ENCODE measurements at places on chromosomes 11 and 22.

- DNase-seq = no peak
Measured at GRCh38 chr11:116730241-116730561, 42.6 kb downstream of the BUD13 start.

GRCh38 chr11:115625502-115625901 lies 121.3 kb upstream of the CADM1 start:
- no peak for DNase-seq

DNA sequence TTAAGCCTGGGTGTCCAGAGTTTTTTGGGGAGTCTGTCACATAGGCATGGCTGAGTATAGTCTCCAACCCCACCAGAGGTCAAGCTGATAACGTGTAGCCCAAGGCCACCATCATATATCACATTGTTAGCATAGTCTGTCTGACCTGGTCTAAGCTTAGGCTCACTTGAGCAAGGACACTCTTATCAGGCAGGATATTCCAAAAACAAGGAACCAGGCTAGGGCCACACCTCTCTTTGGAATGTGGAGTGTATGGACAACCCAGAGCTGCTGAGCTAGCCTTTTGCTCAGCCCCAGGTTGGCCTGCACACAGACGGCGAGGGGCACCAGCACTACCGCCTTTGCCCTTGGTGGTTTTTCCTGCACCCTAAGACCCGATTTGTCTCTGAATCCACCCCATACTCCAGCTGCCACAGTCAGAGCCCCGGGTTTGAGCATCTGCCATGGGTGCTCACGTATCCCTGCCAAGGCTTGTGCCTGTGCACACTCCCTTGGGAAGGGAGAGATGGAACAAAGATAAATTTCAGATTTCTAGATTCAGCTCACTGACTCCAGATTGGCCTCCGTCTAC lies 7.2 kb downstream of the SNAP29 start:
- DNase-seq = no peak

DNA sequence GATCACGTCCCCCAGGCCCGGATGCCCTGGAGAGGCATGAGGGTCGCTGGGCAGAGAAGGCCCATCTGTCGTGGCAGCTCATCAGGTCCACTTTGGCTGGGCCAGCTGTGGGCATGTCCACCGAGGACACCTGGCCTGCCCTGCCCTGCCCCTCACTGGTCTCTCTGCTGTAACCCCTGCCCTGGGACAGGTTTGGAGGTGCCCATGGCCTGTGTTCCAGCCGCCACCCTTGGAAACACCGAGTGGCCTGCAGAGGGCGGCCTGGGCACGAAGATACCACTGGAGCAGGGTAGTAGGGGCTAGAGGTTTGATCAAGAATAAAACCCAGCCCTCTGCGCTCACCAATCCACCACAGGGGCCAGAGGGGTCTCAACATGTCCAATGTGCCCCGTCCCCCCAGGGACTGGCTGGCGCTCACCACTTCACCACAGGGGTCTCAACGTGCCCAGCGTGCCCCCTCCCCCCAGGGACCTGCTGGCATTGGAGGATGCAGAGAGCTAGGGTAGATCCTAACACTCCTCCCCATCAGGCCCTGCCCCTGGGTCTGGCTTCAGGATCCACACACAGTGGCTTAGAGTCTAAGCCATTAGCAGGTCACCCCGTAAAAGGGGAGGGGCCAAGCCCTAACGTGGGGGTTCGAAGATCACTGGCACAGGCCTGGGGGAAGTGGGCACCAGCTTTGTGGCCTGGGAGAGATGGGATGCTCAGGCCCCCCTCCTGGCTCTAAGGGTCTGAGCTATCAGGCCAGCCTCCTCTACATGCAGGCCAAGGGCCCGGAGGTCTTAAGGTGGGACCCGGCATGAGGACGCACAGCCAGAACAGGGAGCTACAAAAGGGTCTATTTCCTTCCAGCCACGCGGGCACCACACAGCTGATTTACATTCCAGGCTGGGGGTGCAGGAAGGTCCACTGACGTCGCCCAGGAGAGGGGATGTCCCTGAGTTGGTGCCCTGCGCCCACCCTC lies 1.3 kb upstream of the HDAC10 start:
- peak; percentile 67 for DNase-seq

DNA sequence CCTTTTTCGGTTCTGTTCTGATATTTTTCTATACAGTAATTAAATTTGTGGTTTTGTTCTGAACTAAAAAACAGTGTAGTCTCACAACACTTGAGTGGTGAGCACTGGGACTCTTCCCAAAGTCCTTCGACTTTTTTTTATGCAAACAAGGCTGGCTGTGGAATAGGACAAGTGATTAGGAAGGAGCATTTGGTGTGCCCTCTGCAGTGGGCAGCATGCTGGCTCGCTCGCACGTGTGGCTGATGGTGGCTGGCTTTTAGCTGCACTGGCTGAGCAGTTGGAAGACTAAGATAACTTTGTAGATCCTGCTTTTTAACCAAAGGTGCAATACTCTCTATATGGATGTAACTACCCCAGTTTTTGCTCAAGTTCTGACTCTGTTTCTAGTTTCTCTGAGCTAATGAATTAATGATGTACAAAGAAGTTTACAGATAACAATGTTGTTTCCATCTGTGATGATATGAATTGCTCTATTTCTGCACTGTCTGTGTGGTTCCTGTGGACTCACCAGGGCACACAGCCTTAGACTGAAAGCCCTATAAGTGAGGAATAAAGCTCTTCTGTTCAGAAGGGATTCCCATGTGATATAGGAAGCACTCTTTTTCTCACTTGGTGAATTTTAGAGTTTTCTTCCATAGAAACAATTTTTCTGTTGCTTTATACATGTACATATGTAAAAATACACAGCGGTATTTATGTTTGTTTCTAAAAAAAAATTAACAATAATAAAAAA lies 143.1 kb upstream of the RASSF10 start:
- no peak for DNase-seq

DNA sequence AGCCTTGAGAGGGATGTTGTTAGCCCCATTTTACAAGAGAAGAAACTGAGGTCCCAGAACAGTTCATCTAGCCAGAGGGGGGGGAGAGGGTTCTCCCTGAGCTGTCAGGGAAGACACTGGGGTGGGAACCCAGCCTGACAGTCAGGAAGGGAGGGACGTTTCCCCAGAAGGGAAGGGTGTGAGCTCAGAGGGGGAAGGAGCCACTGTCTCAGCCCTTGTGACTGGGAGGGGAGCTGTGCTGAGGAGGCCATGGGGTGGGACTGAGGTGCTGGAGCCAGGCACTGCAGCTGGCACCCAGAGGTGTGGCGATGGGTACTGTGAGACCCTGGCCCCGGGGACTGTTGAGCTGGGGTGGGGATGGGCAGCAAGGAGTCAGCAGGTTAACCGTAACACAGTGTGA lies 35.7 kb downstream of the DAGLA start:
- no peak for DNase-seq

GRCh38 chr11:77170107-77170506 lies 42.1 kb downstream of the MYO7A start:
- DNase-seq = no peak

GRCh38 chr11:116302756-116303155 lies 470.0 kb downstream of the BUD13 start:
- no peak for DNase-seq

GRCh38 chr22:45775569-45776312 lies 104.1 kb downstream of the ATXN10 start:
- no peak for DNase-seq

- no peak for DNase-seq
Measured at GRCh38 chr11:122375687-122376399, 259.8 kb upstream of the BLID start.

DNA sequence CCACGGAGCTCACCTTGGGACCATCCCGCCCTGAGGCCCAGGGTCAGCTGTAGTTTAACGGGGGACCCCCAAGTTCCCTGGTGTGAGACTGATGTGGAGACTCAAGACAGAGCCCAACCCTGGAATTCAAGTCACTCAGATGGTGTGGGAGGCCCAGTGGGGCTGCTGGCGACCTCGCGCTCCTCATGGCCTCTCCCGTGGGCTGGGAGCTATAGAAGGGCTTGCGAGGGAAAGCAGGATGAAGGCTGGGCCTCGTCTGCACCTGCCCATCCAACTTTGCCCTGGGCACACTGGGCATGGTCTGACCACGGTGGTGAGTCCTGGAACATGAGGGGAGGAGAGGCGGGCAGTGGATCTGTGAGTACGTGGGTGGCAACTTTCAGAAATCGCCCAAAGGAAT lies 13.6 kb upstream of the TTLL12 start:
- DNase-seq = no peak

DNA sequence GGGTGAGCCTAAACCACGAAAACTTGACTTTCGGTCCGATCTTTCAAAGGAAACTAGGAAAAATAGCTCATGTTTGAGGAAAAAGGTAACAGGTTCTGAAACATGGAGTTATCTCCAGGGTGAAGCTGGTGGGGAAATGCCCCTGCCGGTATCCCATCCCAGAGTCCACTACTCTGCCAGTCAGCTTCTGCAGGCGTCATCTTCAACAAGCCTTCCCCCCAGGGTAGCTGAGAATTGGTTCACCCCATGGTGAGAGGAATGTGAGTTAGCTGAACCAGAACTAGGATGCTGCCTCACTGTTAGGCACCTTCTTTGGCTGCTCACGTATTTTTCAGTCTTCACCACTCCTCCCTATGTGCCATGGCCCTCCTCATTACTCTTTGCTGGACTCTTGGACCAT lies 1.1 kb downstream of the GVQW3 start:
- no peak for DNase-seq

GRCh38 chr11:109247071-109247470 lies 174.9 kb upstream of the C11orf87 start:
- DNase-seq = no peak

- no peak for DNase-seq
Measured at GRCh38 chr11:67581469-67581868, 2.1 kb upstream of the GSTP1 start.

DNA sequence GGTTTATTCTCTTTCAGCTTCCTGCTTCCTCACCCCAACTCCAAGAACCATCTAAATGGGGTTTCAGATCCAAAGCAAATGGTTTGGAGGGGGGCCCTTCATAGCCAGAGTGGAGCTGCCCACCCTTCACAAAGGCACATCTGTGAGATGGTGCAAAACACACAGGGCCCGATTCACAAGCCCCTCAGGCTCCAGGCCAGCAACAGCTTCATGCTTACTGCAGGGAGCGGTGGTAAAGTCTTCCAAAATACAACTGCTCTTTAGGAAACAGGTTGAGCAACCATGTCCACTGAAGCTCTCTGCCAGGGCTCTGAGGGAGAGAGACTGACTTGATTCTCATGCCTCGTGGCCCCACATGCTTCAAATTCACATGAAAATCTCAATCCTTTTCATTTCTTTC lies 213.0 kb upstream of the NARS2 start:
- DNase-seq = no peak
